ENCODE measurements at places on chromosomes 7 and 10.
A peak's percentile ranks its signal among the peaks of the same experiment; 100 is the strongest.

DNA sequence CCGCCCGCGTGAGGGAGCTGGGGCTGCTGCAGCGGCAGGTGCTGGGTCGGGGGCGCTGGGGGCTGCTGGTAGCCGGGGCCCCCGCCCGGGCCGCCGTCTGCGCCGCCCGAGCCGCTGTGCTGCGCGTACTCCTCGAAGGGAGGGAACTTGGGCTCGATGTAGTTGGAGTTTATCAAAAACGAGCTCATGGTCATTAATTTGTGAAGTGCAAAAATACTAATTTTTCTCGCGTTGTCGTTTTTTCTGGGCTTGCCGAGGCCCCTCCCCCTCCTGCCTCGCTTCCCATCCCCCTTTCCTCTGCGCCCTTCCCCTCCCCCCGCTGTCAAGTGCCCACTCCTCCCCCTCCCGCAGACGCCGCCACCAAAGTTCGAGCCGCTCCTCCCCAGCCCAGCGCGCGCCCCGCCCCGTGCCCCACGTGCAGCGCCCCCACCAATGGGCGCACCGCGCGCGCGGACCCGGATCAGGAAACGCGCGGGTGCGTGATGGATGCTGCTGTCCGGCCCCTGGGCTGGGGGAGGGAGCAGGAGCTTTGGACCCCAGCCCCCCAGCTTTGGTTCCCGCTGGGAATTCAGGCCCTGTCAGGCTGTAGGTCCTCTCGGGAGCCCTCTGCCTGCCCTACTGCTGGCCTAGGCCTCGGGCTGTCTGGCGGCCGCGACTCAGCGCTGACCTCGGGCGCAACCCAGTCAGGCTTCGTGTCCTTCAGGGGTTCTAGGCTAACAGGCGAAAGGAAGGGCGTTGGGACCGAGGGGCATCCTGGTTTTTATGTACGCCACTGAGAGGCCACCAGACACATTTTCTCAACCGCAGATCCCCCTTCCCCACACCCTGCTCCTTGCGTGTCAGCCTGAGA, at the start of gene HOXA4:
Gene HOXA4, minus strand, starts transcription at position 218 of the 850 bp plus-strand sequence. Its CDS starts 24 bp downstream, at position 194.
- DNase-seq: no peak

GRCh38 chr10:111473361-111473760, 396.5 kb downstream of the ADRA2A start:
- no peak for DNase-seq

- DNase-seq: no peak
Observed at GRCh38 chr10:16612981-16613355, 91.3 kb upstream of the C1QL3 start.

DNA sequence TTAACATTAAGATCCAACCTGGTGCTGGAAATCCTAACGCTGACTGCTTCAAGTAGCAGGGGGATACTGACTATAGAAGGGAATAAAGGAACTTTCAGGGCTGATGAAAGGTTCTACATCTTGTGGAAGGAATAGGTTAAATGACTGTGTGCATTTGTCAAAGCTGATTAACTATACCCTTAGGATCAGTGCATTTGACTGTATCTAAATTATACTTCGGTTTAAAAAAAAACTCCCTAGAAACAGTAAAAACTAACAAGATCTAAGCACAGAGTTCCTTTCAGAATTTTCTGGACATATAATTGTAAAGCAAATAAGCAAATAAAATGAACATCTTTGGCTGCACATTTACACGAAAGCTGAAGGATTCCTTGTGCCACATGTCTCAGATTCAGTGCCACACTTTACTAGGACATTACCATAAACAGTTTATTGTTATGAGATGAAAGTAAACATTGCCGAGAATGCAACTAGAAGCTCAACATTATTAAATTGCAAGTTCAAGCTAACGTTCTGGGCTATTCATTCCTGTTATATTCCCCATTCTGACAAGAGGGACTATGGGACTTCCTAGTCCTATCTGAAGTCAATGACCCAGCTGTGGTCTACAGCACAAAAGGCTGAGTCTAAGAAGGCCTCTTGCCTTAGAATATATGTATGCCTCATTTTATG, 20.7 kb downstream of the ANK3 start:
- no peak for DNase-seq

DNA sequence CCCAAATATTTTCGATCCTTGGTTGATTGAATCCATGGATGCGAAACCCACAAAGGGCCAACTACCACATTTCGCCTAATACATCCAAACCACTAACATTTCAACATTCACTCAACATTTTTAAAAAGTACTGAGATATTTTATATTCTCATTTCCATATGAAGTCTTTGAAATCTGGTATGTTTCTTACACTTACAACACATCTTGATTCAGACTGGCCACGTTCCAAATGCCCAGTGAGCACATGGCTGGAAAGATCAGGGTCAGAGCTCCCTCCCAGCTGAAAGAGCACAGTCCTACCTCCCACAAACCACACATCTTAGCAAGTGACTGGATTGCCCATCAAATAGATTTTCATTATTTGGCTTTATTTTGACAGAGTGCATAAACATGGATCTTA, 18.9 kb downstream of the NCAPG2 start:
- DNase-seq: no peak

DNA sequence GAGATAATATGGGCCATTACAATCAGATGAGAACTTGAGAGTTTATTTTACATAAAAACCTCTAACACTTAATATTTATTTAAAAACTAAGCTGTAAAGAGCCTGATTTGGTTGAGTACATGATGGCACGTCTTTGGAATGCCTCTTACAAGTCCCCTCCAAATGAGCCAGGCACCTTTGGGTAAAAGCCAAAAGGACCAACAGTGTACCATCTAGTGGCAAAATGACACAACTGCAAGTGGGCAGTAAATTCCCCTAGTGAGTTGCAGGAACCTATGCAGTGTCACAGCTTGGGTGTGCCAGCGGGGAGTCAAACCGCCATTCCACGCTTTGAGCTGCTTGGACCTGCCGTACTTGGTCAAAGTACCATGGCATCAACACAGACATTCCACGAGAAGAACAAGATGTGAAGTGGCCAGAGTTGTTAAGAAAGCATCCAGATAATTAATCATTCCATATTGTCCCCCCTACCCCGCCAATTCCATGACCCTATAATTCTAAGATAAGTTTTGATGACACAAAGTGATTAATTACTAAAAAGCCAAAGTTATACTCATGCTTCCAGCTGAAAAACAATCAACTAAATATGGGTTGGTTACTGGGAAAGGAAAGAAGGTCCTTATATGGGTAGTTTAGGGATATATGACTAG, 115.2 kb downstream of the SORBS1 start:
- peak; percentile 68 for DNase-seq

DNA sequence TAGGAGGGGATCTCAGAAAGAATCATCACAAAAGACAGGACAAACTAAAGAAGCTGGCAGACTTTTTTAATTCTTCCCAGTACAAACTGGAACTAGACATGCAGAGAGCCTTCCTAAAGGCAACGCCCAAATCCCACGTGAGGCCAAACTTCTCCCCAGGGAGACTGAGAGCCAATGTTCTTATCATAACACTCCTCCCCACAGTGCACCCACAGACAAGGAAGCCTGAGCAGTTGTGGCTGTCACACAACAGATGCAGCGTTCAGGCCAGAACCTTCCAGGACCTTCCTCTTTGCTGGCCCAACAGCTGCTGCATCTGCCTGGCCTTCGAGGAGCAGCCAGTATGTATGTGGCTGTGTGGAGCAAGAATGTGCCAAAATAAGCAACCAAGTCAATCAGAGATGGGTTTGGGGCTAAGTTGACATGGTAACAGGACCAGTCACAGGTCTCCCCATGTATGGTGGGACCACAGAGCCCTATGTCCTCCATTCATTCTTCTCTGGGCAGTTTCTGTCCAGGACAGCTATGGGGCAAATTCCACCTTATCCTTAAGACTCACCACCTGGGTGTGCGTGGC, 34.9 kb downstream of the SRPK2 start:
- DNase-seq: no peak

- DNase-seq: no peak
Observed at GRCh38 chr7:45700556-45700955, 126.4 kb downstream of the ADCY1 start.

GRCh38 chr7:21984042-21984441, 38.3 kb upstream of the CDCA7L start:
- DNase-seq: no peak

GRCh38 chr7:140674356-140674800, 1.6 kb downstream of the ADCK2 start:
- DNase-seq: peak; percentile 57

DNA sequence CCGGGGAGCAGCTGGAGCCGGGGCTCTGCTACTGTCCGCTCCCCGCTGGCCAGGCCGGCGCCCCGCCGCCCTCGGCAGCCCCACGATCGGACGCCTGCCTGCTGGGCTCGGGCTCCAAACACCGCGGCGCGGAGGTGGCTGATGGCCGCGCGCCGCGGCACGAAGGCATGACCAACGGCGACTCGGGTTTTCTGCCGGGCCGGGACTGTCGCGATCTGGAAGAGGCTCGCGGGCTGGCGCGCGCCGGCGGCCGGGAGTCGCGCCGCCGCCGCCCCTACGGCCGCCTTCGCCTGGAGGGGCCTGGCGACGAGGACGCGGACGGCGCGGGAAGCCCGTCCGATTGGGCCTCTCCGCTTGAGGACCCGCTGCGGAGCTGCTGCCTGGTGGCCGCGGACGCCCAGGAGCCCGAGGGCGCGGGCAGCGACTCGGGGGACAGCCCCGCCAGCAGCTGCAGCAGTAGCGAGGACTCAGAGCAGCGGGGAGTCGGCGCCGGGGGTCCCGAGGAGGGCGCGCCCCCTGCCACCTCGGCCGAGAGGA, 570 bp downstream of the TBC1D12 start:
- peak; percentile 72 for DNase-seq

DNA sequence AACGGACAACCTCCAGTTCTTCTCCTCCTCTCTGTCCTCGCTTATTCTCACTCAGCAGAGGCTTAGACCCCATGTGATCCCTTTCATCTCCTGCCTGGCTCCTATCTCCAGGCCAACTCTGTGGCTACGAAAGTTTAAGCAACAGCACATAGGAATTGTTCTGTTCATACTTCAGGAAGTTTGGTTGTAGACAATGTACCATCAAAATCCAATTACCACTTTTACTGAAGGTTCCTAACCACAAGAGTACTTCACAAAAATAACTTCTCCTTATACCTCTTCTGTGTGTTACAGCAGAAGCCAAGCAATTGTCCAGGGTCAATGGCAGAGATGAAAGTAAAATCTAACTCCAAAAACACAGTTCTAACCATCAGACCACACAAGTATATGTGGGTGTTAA, 80.0 kb downstream of the SLC25A13 start:
- DNase-seq: no peak

DNA sequence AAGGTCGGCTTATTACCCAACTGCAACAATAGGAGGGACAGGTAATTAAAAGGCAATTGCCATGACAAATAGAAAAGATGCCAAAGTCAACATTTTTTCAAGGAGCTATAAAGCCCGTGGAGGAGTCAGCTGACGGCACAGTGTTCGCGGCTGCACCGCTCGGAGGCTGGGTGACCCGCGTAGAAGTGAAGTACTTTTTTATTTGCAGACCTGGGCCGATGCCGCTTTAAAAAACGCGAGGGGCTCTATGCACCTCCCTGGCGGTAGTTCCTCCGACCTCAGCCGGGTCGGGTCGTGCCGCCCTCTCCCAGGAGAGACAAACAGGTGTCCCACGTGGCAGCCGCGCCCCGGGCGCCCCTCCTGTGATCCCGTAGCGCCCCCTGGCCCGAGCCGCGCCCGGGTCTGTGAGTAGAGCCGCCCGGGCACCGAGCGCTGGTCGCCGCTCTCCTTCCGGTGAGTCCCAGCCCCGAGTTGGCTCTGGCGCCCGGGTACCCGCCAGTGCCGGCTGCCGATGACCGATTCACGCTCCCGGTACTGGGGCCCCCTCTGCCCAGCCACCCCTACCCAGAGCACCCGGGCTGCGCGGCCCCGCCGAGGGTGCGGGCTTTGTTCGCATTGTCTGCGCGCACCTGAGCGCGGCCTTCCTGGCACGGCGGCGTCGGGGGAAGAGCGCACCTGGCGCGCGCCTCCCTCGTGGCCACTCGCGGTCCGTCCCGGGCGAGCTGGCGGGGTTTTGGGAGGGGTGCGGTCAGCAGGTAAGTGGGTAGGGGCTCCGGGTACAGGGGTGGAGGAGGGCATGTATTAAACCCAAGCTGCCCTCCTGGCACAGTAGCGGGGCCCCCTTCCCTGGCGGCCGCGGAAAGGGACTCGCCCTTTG, at the start of gene VWA2:
Gene VWA2, plus strand, starts transcription at position 138 of the 877 bp plus-strand sequence. CDS start 9,460 bp downstream, outside the sequence.
- peak; percentile 58 for DNase-seq

DNA sequence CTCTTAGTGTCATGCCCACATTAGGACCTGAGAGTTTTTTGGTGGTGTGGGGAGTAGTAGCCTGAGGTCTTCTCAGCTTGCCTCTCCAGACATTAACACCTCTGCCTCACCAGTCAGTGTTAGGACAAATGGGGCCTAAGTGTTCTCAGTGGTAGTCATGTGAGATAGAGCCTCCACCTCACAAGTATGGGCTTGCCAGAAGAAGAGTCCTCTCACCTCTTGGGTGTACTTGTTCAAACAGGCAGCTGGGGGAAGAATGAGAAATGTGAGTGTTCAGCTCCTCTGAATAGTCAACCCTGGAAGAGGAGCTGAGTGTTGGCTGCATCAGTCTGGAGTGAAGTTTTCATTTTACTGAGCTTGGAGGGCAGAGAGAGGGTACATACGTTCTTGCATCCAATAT, 464.6 kb downstream of the POM121L12 start:
- DNase-seq: no peak

DNA sequence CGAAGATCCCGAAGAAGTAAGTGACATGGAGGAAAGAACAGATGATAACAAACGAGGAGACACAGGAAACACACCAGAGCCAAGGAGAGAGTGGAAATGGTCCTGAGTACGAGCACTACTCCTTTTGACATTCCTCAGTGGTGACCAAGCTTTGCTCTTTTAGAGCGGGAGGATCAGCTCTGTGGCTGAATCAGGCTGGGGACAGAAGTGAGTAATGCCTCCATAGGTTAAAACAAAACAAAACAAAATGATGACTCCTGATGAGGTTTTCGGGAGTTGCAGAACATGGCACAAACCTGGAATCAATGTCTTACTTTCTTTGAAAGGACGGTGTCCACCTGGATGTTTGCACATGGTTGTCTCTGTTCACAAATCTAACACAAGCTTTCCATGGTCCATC, 30.3 kb upstream of the TCF7L2 start:
- no peak for DNase-seq

- no peak for DNase-seq
Observed at GRCh38 chr7:127881564-127881963, 149.7 kb downstream of the LRRC4 start.

DNA sequence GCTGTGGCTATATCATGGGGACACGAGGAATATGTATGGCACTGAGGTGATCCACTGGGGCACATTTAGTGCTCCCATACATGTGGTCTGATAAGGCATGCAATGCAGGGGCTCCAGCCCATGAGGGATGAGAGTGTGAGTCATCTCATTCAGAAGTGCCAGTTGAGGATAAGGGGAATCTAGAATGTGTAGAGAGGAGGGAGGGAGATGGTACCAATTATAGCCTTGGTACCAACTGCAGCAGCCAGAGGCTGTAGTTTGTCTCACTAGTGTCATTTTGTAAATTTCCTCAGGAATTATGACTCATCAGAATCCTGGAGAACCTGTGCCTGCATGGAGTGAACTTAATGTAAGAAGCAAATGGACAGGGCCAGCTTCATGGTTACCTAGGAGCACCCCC, 46.2 kb downstream of the LAMB4 start:
- DNase-seq: no peak

DNA sequence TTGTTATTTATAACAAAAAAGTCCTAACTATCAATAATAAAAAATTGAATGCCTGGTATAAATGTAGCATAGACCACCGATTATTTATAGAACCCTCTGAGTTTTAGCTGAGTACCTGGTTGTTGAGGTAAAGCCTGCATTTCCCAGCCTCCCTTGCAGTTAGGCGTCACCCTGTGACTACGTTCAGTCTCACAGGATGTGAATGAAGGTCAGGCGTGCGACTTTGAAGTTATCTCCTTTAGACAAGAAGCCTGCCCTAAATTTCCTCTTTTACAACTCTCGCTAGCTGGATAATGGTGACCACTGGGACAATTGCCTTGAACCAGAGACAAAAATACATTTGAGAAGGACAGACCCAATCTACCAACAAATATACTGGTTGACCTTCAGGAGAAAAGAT, 67.5 kb upstream of the TES start:
- DNase-seq: no peak
